ENCODE measurements at places on chromosomes 4 and X. TPM values are rescaled to one million over a fixed set of nuclear protein-coding genes. Genes with fewer than 3 reads are reported as not detected.

- H3K36me3 ChIP-seq: no peaks in the 10 kb centered on the region
- H3K27ac ChIP-seq: no peak overlapping the region
- H3K4me1 ChIP-seq: no peaks in the 10 kb centered on the region
- H3K4me3 ChIP-seq: no peak overlapping the region
- H3K27me3 ChIP-seq: no peaks in the 10 kb centered on the region
Measured at GRCh38 chr4:90643156-90643555, 516.0 kb downstream of the CCSER1 start.

Gene PCGF3
- total RNA-seq: 123 TPM

Gene ZNF141
- 33.1 TPM for total RNA-seq

DNA sequence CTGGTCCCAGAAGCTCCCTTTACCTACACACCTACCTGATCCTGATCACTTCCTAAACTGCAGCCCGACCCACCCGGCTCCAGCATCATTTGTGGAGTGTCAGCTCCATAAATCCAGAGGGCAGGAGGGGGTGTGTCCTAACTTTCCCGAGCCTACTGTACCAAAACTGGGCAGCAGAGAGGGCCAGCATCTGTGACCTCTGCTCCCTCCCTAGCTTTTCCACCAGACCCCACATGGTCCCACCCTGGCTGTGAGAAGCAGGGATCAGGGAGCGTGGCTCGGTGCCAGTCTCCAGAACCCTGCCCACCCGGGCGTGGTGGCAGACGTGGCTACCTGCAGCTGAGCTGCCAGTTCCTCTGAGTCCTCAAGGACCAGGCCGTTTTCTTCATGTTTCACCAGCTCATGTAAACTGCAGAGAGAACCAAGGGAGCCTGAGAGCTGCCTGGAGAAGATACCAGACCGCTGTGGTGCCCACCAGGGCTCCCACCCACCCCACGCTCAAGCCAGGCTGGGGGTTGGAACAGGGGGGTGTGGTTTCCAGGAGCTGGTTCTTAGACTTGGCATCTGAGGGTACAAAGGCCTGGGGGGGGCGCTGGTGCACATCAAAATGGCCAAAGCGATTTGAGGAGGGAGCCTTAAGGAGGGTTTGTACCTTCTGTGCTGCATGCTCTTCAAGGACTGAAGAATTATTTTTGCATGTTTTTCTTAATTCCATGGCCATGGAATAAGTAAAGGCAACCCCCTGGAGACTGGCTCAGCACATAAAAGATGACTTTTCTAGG lies 76.7 kb upstream of the DRD5 start:
- DNase-seq: no peak
- H3K27me3 ChIP-seq: no peaks in the 10 kb centered on the region
- H3K4me3 ChIP-seq: no peak overlapping the region
- no peak overlapping the region for H3K27ac ChIP-seq
- H3K36me3 ChIP-seq: no peaks in the 10 kb centered on the region
- H3K4me1 ChIP-seq: no peaks in the 10 kb centered on the region

GRCh38 chrX:91414713-91415112 lies 19.9 kb upstream of the PABPC5 start:
- no peak overlapping the region for H3K27ac ChIP-seq
- no peak overlapping the region for H3K4me3 ChIP-seq
- no peaks in the 10 kb centered on the region for H3K4me1 ChIP-seq
- H3K27me3 ChIP-seq: no peaks in the 10 kb centered on the region
- H3K36me3 ChIP-seq: no peaks in the 10 kb centered on the region

- no peaks in the 10 kb centered on the region for H3K4me1 ChIP-seq
- H3K4me3 ChIP-seq: no peak overlapping the region
- H3K27me3 ChIP-seq: no peaks in the 10 kb centered on the region
- no peak for DNase-seq
Measured at GRCh38 chr4:14184265-14184664, 556.7 kb upstream of the BOD1L1 start.

- H3K36me3 ChIP-seq: no peaks in the 10 kb centered on the region
- no peak overlapping the region for H3K27ac ChIP-seq
- no peak overlapping the region for H3K4me3 ChIP-seq
- H3K27me3 ChIP-seq: no peaks in the 10 kb centered on the region
Measured at GRCh38 chr4:188408244-188409030, 269.2 kb downstream of the TRIML1 start.

Gene GBA3
- not detected for total RNA-seq

DNA sequence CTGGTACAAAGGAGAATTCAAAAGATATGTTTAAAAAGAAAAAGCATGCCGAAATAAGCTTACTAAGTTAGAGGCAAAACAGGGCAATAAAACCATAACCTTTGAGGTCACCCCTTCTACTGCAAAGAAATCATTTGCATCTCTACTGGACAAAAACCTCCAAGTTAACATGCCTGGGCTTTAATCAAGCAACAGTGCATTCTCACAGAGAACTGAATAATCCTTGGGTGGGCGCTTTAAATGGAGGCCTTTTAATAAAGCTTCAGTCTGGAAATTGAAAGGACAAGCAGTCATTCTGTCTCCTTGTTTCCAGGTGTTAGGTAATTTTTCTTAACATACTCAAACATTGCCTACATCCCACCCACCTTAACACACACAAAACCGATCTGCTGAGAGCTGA lies 34.6 kb upstream of the SMS start:
- H3K4me1 ChIP-seq: no peaks in the 10 kb centered on the region
- H3K4me3 ChIP-seq: no peak overlapping the region
- no peaks in the 10 kb centered on the region for H3K27me3 ChIP-seq

- H3K4me3 ChIP-seq: no peak overlapping the region
- H3K36me3 ChIP-seq: no peaks in the 10 kb centered on the region
- H3K4me1 ChIP-seq: no peaks in the 10 kb centered on the region
Measured at GRCh38 chr4:139484783-139485311, 30.9 kb downstream of the RAB33B start.
